ENCODE measurements at places on chromosomes 4 and X. TPM values are rescaled to one million over a fixed set of nuclear protein-coding genes. Genes with fewer than 3 reads are reported as not detected.
A peak's percentile ranks its signal among the peaks of the same experiment; 100 is the strongest.

- no peak for DNase-seq
Measured at GRCh38 chrX:119251386-119251785, 15.3 kb downstream of the PGRMC1 start.

DNA sequence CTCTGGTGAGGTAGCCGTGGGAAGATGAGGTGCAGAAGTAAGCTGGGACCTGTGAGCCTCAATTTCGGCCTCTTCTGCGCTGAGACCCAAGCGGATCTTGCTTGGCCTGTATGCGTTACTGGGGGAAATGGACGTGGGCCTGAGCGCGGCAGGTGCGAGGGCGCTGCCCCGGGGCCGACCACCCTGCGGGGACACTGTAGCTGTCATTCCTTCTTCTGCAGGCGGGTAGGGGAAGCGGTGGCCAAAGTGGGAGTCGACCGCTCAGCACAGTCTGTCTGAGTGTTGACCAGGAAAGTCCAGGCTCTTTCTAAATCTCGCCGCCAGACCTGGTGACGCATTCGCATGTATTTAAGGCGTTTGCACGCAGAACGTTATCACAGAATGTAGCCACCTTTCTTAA is 3.3 kb upstream of the LRAT start:
- no peak for DNase-seq

The TMEM255A gene
- 4.6 TPM for total RNA-seq

The WAS gene
- total RNA-seq, result 1.1 TPM

DNA sequence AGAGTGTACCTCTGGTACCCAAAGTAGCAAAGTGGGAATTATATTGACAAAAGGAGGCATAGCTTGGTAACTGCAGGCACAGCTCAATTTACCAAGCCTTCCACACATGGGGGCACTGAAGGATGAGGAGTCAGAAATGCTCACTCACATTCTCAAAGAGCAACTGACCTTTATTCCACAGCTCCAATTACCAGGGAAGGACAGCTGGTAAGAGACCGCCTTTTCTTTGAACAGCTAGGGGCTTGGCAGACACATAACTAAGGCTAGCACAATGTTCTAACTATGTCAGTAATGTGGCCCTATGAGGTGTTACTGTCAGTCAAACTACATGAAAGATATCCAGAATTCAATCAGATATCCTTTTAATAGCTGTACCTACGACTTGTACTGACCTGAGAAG is 20.5 kb upstream of the STS start:
- DNase-seq, result peak; percentile 16

- DNase-seq, result no peak
Measured at GRCh38 chr4:160265014-160265413, 1162.1 kb downstream of the RAPGEF2 start.

The FGA gene
- not detected for total RNA-seq

DNA sequence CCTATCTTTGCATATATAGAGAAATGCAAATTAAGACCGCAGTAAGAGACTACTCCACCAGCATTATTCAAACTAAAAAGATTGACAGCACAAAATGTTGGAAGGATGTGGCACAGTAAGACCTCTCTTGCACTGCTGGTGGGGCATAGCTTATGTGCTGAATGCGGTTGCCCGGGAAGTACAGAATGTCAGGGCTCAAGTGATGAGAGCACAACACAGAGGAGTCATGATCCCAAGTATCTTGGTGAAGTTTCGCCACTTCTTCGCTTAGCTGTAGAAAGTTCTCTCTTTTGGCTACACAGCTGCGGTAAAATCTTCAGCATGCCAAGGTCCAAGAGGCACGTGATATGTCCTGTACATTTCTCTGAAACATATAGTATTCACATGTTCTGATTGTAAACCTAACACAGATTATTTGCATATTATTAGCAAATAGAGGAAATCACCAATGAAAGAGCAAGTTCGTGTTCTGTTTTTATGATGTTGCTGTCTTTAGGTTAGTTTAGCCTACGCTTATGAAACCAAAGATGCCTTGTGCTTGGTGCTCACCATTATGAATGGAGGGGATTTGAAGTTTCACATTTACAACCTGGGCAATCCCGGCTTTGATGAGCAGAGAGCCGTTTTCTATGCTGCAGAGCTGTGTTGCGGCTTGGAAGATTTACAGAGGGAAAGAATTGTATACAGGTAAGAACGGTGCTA is 55.0 kb downstream of the HTT-AS start:
- no peak for DNase-seq

DNA sequence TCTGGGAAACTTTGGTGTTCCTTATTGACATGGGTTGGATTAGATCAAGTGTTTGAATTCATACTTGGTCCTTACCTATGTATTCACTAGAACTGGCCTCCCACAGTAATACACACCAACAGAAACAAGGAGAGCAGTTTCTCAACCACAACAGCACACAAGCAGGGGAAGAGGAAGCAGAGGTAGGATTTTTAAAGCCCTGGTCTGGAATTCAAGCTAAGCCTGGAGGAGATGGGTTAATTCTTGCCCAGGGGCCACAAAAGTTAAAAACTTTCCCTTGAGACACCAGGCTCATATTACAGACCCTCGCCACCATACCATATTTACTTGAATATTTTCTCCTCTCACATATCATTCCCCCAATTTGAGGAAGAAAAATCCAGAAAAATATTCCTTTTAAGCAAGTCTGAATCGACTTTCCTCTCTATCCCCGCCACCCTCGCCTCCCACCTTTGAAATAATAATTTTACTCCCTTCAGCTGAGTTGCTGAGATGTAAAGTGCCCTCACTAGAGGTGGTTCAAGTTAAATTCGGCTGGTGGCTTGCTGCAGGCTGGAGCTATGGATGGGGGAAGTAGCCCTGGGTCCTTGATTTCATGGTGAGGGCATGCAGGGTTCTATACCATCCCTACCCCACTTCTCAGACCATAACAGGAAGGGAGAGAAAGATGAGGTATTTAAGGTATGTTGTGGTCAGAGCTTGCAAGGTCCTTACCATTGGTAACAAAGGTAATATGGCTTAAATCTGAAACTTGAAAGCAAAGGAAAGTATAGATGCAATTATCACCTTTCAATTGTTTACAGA is 440.2 kb downstream of the INPP4B start:
- peak; percentile 68 for DNase-seq

DNA sequence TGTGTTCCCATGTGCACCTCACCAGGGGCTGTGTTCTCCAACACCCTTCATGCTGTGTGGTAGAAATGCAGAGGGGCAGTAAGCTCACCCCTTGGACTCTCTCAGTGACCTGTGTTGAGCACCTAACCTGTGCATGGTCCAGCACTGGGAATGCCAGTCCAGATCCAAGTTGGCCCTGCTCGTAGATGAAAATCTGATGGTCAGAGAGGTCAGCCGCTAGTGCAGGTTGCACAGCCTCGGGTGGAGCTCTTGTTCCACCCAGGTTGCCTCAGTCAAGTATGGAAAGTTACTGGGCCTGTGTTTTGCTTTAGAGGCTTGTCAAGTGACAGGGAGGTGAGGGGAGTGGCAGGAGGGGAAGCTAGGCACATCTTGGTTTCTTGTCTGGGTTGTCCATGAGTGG is 51.3 kb downstream of the NOP14 start:
- DNase-seq, result no peak

The STARD8 gene
- 1.0 TPM for total RNA-seq

DNA sequence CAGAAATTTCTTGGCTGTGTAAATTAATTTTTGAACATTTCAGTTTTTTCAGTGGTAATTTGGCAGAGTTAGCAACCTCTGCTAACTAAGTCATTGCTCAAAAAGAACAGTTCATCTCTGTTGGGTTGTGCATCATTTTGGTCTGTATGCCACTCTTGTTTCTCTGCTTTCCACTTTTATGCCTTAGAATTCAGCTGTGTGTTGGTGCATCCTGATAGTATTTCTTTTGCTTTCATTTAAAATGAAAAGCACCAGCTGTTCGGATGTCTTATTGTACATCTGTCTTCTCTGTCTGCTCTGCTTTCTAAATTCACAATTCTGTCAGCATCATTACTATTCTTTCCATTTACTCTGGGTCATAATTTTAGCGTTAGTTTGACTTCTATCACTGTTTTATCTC is 388.2 kb upstream of the NDST4 start:
- no peak for DNase-seq

Measured in astrocyte (in vitro differentiated cells and primary cell).